Gastrocnemius medialis (tissue), 4 donors: ENCODE measurements at places on chromosomes 4 and X. TPM values are rescaled to one million over a fixed set of nuclear protein-coding genes. Genes with fewer than 3 reads are reported as not detected.

The UGT2B7 gene
- total RNA-seq, result 0.26 TPM

The DGKK gene
- total RNA-seq, result not detected

The GASK1B gene
- 6.1 TPM for total RNA-seq

The TCEAL1 gene
- 47.2 TPM for total RNA-seq

The AMER1 gene
- total RNA-seq, result 10.0 TPM

The NUDT11 gene
- not detected for total RNA-seq

The SORCS2 gene
- total RNA-seq, result 1.2 TPM

The DMP1 gene
- not detected for total RNA-seq

The TXK gene
- total RNA-seq, result 0.81 TPM

The TBX22 gene
- total RNA-seq, result not detected

The LARP7 gene
- 30.5 TPM for total RNA-seq

The SH2D1A gene
- total RNA-seq, result not detected

The GSX2 gene
- not detected for total RNA-seq

The MAGEB2 gene
- not detected for total RNA-seq

The USP17L11 gene
- not detected for total RNA-seq

The ERCC6L gene
- total RNA-seq, result not detected

The HSPA4L gene
- total RNA-seq, result 1.1 TPM

The OCRL gene
- 10.0 TPM for total RNA-seq
